ENCODE measurements at places on chromosomes 13 and 19.

DNA sequence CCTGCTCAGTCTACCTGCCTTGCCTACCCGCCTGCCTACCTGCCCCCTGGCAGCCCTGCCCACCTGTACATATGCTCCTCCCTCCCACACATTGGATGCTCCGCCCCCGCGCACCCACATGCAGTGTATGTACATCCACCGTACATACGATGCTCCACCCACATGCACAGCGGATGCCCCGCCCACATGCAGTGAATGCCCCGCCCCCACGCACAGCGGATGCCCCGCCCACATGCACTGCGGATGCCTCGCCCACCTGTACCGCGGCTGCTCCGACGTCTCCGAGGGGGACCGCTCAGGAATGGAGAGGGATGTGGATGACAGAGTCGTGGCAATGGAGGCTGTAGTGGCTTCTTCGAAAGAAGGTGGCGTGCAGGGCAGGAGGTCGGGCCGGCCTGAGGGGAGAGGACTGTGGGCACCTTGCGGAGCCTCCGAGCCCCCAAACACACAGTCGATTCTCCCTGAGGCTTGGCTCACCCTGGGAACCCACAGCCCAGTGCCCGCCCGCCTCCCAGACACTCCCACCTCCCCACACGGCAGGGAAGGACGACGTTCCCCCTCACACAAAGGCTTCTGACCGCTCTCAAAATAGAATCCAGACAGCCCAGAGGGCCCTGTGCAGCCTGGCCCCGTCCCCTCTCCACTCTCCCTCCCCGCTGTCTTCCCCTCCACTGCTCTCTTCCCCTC, 16.5 kb upstream of the CACTIN start:
- no peak for DNase-seq

- no peak for DNase-seq
These were observed 42.0 kb upstream of the MAB21L1 start for GRCh38 chr13:35518337-35518946.

DNA sequence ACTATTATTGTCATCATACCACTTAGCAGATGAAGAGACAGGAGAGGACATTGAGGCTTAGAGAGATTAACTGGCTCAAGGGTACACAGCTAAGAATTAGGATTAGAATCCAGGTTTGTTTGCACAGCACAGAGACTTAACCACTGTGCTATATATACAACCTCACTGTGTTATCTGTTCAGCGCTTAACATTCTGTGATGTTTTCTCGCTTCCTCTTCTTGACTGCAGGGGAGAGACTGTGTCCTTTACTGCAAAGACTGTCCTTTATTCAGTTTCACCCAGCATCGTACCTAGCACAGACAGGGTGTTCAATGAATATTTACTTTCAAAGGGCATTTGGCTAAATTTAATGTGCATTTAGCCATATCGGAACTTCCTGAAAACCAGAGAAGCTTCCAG, 54.9 kb upstream of the PCDH8 start:
- peak; percentile 48 for DNase-seq

GRCh38 chr19:51761696-51762095, 716 bp downstream of the FPR2 start:
- no peak for DNase-seq

DNA sequence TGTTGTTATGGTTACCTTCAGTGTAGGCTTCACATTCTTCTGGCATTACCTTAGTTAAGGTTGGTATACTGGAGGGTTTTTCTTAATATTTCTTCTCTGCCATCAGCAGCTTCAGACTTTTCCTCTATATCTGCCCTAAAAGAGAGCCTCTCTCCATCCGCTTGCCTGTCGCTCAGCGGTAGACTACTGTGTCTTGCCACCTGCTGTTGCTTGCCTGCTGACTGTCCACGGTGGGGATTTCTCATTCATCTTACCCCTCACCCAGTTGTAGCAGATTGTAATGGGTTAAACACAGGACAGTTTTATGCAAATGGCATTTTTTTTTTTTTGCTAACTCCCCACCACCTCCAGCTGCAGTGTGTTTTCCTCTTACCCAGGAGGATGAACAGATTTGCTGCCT, 577.2 kb downstream of the SLITRK5 start:
- no peak for DNase-seq

DNA sequence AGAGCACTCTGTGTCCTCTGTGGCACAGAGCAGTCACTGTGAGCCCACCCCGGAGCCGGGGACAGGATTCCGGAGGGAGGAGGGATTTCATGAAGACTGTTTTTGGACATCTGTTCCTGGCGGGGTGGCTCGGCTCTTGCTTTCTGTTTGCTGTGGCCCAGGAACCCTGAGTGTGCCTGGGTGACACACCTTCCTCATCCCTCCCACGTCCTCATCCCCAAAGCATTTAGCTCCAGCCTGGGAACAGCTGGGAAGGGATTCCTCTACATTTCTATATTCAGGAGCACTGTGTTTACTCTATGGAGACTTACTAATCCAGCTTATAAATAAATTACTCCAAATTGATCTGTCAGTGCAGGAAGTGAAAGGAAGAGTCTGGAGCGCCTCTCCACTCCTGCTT, 97.8 kb upstream of the UBL3 start:
- DNase-seq = no peak

DNA sequence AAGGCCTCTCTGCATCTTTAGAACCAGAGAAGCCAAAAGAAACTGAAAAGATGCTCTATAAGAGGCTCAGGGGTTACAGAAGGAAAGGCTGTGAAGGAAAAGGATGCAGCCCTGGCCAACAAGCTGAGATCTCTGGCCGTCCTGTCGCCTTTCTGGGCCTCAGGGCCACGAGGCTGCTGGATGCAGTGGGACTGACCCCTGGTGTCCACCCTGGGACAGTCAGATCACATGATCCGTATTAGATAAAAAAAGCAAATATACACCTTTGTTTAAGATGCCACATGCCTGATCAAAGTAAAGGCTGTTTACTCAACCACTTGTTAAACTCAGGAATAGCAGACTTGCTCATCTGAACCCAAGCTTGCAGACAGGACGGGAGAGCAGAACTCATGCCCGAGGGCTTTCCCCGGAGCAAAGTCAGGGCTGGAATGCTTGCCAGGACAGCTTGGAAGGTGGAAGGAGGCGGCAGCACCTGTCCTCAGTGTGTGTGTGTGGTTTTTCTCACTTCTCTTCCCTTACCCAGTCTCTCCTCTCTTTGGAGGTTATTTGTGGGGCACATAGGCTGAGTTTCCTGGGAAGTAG, 206.5 kb upstream of the TSHZ3 start:
- DNase-seq = no peak

Data from GM10248 (cell line).